ENCODE measurements at places on chromosomes 12 and 14. TPM values are rescaled to one million over a fixed set of nuclear protein-coding genes. Genes with fewer than 3 reads are reported as not detected.
A peak's percentile ranks its signal among the peaks of the same experiment; 100 is the strongest.

GRCh38 chr14:92785667-92786426 is 8.3 kb upstream of the GOLGA5 start:
- DNase-seq = no peak
- H3K27me3 ChIP-seq = no peaks in the 10 kb centered on the region
- H3K27ac ChIP-seq = peak overlapping the region; percentile 59
- H3K4me3 ChIP-seq = no peak overlapping the region
- no peaks in the 10 kb centered on the region for H3K36me3 ChIP-seq

GRCh38 chr14:91348845-91349465 is 68.7 kb downstream of the CCDC88C start:
- no peaks in the 10 kb centered on the region for H3K27me3 ChIP-seq
- DNase-seq = no peak
- H3K36me3 ChIP-seq = no peaks in the 10 kb centered on the region
- H3K27ac ChIP-seq = no peak overlapping the region
- no peak overlapping the region for H3K4me3 ChIP-seq

DNA sequence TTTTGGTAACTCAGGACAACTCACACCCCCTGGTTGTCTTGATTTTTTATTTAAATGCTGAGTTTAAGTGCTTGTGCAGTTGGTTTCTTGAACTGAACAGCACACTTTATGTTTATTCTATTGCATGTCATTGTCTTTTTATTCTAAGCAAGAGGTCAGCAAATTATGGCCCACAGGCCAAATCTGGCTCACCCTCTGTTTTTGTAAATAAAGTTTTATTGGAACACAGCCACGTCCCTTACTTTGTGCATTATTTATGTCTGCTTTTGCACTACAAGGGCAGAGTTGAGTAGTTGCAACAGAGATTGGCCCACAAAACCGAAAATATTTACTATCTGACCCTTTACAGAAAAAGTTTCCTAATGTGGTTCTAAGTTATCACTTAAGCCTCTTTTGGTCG is 52.3 kb downstream of the SUDS3 start:
- no peaks in the 10 kb centered on the region for H3K4me1 ChIP-seq
- no peaks in the 10 kb centered on the region for H3K36me3 ChIP-seq
- H3K27ac ChIP-seq = no peak overlapping the region

Gene CACNA2D4
- total RNA-seq = 12.3 TPM

Gene HOXC6
- total RNA-seq = not detected

Gene LHX5
- total RNA-seq = not detected
